ENCODE measurements at places on chromosomes 1 and 21. TPM values are rescaled to one million over a fixed set of nuclear protein-coding genes. Genes with fewer than 3 reads are reported as not detected.

Gene TFF1
- total RNA-seq, result not detected

Gene SPRR5
- total RNA-seq, result not detected

Gene DENND2D
- 78.2 TPM for total RNA-seq

Gene DIO1
- total RNA-seq, result not detected

Gene POGZ
- total RNA-seq, result 96.3 TPM

All from upper lobe of right lung (tissue), 1 donor.